ENCODE measurements at places on chromosomes 16 and 17.
A peak's percentile ranks its signal among the peaks of the same experiment; 100 is the strongest.

DNA sequence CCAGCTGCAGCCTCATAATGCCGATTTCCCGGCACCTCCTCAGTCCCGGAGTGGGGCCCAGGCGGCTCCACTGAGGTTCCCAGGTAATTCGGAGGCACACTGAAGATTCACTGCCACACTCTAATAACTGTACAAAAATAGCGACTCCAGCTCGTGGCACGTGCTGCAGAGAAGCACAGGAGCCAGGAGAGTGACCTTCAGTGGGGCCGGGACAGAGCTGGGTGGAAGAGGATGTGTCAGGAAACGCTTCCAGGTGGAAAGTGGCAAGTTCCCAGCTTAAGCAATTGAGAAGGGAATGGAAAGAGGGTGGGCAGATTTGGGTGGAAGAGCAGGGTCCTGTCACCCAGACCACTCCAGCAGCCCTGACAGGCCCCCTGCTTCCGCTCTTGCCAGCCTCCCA, 3.1 kb upstream of the TRAP1 start:
- DNase-seq = no peak

GRCh38 chr16:86809458-86809955, 231.2 kb downstream of the FOXL1 start:
- DNase-seq = no peak

DNA sequence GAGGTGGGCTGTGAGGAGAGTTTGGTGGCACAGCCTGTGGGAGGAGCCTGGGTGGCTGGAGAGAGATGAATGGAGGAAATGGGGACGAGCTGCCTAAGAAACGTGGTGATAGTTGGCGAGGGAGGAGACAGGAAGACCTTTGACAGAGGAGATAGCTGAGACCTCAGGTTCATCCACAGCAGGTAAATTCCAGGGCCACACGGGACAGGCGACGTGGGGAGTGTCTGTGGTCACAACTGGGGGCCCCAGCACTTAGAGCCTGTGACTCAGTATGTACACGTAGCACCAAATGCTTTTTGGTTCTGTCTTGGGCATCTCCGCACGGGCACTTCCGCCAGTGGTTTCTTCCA, 7.7 kb downstream of the MINK1 start:
- DNase-seq = no peak

GRCh38 chr16:87163637-87164036, 153.6 kb downstream of the C16orf95 start:
- DNase-seq = no peak

DNA sequence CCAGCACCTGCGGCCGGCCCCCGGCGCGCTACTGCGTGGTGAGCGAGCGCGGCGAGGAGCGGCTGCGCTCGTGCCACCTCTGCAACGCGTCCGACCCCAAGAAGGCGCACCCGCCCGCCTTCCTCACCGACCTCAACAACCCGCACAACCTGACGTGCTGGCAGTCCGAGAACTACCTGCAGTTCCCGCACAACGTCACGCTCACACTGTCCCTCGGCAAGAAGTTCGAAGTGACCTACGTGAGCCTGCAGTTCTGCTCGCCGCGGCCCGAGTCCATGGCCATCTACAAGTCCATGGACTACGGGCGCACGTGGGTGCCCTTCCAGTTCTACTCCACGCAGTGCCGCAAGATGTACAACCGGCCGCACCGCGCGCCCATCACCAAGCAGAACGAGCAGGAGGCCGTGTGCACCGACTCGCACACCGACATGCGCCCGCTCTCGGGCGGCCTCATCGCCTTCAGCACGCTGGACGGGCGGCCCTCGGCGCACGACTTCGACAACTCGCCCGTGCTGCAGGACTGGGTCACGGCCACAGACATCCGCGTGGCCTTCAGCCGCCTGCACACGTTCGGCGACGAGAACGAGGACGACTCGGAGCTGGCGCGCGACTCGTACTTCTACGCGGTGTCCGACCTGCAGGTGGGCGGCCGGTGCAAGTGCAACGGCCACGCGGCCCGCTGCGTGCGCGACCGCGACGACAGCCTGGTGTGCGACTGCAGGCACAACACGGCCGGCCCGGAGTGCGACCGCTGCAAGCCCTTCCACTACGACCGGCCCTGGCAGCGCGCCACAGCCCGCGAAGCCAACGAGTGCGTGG, 1.5 kb downstream of the NTN1 start:
- no peak for DNase-seq

DNA sequence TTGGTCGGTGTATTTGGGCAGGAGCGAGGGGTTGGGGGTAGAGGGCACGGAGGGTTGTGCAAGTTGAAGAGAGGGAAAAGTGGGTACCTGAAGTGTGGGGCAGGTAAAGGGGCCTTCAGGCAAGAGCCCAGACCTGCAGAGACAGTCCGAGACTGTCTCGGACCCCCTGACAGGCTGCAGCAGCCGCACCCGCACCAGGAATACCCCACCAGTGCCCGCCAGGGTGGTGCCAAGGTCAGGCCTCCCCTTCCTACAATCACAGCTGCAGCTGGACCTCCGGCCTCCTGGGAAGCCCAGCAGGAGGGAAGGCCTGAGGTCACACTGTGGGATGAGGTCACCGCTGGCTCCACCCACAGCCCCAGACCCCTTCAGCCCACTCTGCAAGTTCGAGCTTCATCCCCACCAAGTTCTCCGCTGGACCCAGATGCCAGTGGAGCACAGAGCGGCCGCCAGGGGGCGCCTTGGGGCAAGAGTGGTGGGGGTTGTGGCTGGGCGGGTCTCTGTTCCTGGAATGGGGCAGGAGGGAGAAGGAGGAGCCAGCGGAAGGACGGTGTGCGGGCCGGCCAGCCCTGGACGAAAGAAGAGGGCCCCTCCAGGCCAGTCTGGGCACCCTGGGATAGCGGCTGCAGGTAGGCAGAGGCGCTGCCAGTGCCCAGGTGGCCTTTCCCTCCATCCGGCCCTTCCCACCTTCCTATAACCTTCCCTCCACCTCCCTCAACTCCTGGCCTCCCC, at the start of gene HSD3B7:
Gene HSD3B7 (plus strand): TSS at position 539 of the 732 bp plus-strand sequence. CDS start 452 bp downstream, outside the sequence.
- peak; percentile 65 for DNase-seq

DNA sequence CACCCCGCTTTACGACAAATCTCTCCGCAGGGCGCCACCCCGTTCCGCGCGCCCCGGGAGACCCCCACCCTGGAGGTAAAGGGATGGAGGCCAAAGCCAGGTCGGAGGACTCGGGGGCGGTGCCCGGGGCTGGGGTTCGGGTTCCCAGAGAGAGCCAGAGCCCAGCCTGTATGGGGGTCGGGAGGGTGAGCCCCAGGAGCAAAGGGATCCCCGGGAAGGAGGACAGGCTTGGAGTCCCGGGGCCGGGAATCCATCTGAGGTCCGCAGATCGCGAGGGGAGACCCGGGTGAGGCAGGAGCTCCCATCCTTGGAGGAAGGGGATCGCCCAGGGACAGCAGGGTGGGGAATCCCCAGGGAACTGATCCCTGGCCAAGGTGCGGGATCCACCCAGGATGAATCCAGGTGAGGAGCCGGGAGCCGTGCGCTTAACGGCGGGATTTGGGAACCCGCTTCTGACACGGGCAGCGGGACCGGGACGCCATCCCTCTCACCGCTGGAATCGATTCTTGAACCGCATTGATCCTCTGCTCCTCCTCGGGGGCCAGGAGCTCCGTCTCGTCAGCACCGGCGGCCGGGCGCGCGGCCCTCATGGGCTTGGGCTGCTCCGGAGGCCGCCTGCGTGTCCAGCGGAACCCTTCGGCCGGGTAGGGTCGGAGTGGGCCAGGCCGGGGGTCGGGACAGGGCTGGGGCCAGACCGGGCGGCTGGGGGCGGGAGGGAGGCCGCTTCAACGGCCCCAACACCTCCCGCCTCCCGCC, at the start of gene MMD:
Gene MMD (minus strand): TSS at position 657 of the 756 bp plus-strand sequence. CDS start 140 bp downstream, at position 517.
- DNase-seq = no peak

DNA sequence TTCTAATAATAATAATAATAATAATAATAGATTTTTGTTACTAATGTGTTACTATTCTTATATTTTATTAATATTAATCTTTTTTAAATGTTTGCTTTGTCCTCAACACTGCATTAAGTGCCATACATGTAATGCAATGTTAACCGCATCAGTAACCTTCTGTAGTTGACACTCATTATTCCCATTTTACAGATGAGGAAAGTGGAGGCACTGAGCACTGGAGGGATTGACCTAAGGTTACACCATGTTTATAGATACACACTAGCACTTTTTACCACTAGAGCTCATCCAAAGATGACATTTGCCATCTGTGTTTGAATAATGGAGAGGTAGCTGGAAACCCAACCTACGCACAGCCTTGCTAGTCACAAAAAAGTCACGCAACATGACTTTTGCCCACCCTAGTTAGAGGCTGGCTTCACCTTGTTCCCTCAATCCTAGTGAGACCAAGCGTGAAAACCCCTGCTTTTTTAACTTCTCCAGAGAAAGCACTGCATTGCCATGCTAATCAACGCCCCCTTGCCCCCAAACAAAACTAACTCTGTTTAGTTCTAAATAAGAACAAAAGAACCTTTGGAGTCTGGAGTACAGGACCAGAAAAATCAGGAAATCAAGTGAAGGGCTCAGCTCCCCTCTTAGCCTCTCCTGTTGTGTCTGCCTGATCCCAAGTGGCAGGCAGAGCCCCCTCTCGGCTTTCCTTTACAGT, 2.3 kb downstream of the ARSG start:
- no peak for DNase-seq

- DNase-seq = no peak
Measured at GRCh38 chr16:58863042-58863441, 128.9 kb upstream of the GOT2 start.

DNA sequence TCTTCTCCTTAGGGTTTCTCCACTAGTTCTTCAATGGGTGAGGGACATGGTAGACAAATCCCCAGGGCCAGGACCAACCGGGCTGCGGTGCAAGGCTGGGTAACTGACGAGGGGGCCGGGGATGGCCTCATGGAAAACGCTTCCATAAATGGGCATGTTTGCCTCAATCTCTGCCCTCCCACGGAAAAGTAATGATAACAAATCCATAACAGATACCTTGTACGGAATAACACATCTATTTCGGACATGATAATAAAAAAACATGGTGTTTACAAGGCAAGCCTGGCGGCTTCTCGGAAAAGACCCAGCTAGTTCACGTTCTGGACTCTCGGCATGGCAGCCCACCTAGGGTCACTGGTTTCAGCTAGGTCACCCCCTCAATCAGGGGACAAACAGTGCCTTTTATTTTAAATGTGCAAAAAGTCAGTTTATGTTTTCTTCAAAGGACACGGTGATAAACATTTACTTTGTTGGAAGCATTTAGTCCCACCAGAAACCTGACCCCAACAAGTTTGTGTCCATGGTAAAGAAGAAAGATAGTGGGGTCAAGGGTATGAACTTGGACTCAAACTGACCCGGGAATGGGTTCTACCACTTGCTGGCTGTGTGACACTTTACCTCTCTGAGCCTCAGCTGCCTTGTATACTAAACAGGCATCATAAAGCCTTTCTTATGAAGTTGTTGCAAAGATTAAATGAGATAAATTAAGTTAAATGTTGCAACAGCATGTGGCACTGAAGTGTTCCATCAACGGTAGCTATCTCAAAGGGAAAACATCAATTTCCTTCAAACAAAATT, 1.7 kb downstream of the MYH11 start:
- DNase-seq = no peak

- no peak for DNase-seq
Measured at GRCh38 chr16:77298418-77299360, 99.5 kb downstream of the SYCE1L start.

DNA sequence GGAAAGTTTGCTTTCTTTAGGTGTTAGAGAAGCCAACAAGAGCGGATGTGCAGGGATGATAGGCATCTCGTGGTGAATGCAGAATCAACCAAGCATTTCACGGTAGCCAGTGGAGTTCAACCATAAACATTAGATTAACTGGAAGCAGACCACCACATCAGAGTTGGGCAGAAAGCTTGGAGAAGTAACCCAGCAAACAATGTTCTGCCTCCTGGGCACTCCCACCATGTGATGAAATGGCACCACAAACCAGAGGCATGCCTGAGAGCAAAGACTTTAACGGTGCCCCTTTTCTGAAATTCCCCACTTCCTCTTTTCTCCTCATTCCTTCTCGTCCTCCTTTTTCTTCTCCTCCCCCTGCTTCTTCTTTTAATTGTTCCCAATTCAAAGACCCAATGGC, 193.5 kb upstream of the ANKFN1 start:
- DNase-seq = no peak

Data from DMS79 treated with DMSO at 0.1 percent for 48 hours (cell line).